CD4-positive, alpha-beta memory T cell (primary cell): ENCODE measurements at places on chromosomes 1 and 21.

DNA sequence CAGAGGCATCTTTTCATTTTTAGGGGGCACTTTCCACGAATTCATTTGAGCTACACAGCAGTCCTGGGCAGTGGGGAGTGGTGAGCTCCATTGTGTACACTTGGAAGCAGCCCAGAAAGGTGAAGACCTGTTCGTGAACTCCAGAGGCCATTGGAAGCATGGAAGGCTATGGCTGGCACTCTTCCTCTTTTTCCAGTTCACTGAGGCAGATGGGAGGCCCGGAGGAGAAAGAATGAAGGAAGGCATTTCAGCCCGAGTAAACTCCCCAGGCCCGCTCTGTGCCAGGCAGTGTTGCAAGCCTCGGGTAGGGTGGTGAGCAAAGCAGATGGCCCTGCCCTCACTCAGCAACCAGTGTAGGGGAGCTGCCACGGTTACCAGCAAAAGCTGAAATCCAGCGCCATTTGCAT lies 673 bp upstream of the DHCR24 start:
- DNase-seq = no peak

- no peak for DNase-seq
Measured at GRCh38 chr1:185895208-185895900, 161.2 kb downstream of the HMCN1 start.

GRCh38 chr21:41597227-41597626 lies 89.3 kb upstream of the TMPRSS2 start:
- DNase-seq = no peak

DNA sequence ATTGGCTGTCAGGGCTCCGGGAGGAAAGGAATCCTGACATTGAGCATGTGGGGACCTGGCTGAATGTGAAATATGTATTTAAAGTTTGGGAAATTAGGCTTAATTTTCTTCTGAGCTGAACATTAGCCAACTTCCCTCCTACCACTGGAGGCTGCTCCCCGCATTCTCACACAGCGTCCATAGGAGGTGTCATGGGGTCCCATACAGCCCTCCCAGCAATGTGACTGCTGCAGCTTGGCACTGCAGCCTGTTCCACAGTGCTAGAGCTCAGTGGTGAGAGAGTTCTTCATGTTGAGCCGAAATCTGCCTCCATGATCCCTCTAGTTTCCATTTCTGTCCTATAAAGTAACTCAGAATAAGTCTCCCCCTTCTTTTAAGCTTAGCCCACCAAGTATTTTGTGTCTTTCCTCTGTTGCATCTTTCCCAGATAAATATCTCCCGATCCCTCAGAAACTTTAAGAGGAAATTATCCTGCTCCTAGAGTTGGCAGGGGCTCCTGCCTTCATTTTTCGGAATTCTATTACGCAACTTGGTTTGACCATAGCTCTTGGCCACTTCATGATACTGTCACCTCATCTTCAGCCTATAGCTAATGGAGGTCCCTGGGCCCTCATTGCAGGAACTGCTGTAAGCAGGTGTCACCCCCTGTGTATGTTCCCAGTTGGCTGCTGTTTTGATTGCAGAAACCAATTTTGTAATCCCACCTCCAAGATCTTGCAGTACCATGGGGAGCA lies 2.0 kb downstream of the FCRL6 start:
- no peak for DNase-seq

GRCh38 chr1:43370564-43370963 lies 2.8 kb upstream of the ELOVL1 start:
- DNase-seq = no peak

GRCh38 chr1:167764458-167765330 lies 42.9 kb downstream of the MPZL1 start:
- DNase-seq = no peak

DNA sequence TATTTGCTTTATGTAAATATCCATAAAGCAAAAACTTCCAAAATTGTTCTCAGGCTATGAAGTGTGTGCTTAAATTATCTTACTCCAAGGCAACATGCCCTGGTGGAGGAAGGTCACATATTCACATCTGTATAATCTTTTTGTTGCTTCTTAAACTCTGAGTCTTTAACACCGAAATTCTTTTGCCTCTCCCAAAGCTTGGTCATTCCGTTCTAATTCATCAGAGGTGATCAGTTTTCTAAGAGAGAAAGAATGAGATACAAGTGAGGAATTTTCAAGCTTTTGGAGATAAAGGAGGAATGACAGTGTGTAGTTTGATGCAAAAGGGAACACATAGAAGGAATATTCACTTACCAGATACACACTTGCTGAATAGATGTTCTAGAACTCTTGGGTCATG lies 561.7 kb downstream of the LTN1 start:
- no peak for DNase-seq
